ENCODE measurements at places on chromosomes 1 and 21. TPM values are rescaled to one million over a fixed set of nuclear protein-coding genes. Genes with fewer than 3 reads are reported as not detected.
A peak's percentile ranks its signal among the peaks of the same experiment; 100 is the strongest.

CCDC27 gene
- total RNA-seq, result not detected

CACNA1S gene
- not detected for total RNA-seq

DNA sequence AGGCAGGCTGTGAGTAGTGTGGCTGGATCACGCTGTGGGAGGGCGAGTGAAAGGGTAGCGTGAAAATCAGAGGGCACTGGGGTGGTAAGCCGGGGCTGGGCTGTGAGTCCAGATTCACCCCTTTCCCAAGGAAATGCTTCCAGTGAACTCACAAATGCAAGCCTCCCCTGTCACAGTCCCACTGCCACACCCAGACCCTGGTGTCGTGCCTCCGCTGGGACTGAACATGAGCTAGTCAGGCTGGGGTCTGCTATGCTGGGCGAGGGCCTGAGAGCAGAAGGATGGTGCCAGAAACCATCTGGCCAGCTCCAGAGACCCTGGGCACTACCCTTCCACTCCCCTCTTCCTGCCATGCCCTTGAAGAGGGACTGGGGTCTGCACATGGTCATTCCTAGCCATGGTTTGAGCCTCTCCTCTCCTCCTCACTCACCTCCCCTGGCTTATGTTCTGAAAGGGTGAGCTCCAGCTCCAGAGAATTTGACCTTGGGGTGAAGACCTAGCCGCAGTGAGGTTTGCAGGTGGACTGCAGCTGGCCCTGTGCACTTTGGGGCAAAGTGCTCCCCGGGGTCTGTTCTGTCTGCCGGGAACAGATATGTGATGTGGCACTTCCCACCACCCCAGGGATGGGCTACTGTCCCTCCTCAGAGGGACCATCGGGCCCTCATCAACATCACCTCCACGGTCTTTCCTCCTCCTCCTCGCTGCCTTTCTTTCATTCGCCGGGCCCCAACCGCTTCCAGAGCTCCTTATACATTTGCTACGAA is 365.6 kb downstream of the RPS6KC1 start:
- H3K4me1 ChIP-seq, result no peaks in the 10 kb centered on the region
- H3K27me3 ChIP-seq, result no peaks in the 10 kb centered on the region
- no peaks in the 10 kb centered on the region for H3K36me3 ChIP-seq

DNA sequence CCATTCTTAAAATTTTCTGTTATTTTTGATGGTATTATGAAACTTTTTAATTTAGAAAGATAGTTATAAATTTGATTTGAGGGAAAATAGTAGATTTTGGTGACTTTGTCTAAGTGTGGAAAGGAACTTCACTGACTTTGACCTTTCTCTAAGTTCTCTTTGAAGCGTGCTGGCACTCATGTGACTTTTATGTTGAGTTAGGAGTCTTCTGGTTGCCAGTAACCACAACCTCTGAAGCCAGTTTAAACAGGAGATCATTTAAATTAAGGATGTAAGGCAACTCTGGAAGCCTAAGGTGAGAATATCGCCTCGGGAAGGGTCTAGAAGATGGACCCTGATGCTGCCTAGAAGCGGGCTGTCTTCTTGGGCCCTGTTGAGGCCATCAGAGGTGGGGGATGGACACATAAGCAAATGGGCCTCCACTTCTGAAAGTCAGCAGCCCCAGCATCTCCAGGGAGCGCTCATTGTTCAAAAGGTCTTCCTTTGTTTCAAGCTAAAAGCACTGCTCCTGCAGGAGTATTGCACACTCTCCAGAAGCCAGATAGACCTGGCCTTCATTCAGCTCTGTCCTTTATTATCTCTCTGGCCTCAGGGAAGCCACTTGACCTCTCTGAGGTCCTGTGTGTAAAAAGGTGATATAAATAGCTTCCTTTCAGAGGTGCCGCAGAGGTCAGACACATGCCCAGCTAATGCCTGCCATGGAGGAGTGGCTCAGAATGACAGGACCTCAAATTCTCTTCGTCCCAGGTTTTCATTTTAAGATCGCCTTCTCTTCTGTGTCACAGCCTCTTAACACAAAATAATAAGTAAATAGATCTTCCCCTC is 5.1 kb upstream of the RCAN1 start:
- no peak for DNase-seq
- peaks cover 31% of the 10 kb centered on the region for H3K27me3 ChIP-seq
- no peak overlapping the region for H3K4me3 ChIP-seq
- no peak overlapping the region for H3K27ac ChIP-seq
- H3K4me1 ChIP-seq, result no peaks in the 10 kb centered on the region
- H3K36me3 ChIP-seq, result no peaks in the 10 kb centered on the region

FAM177B gene
- not detected for total RNA-seq

GRCh38 chr1:228364068-228364705 is 42.4 kb downstream of the TRIM11 start:
- no peaks in the 10 kb centered on the region for H3K27me3 ChIP-seq
- H3K27ac ChIP-seq, result no peak overlapping the region
- peak; percentile 90 for DNase-seq
- H3K4me3 ChIP-seq, result no peak overlapping the region

GRCh38 chr1:160942926-160943325 is 11.7 kb downstream of the ITLN2 start:
- H3K4me3 ChIP-seq, result no peak overlapping the region
- DNase-seq, result no peak
- no peaks in the 10 kb centered on the region for H3K36me3 ChIP-seq

DNA sequence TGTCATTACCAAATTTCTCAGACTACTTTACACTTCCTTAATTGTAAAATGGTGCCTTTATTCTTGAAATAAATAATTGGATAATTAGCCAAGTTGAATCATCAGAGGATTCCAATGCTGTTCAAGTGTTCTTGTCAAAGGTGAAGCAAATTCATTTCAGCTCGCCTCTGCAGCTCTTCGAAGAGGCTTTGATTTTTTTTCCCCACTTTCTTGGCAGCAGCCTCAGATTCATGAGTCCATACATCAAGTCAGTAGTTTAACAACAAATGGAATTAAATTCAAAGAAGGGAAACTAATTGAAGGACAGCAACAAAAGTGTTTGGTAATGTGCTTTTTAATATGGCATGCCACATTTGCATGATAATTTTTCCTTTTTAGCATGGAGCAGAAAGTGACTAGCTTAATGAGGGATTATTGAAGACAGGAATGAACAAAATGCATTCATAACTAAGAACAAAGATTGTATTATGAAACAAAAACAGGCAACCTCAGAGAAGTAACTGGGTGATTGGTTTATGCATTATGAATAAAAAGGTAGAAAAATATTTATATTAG is 239.0 kb downstream of the USH2A start:
- no peak overlapping the region for H3K4me3 ChIP-seq
- H3K27ac ChIP-seq, result no peak overlapping the region
- H3K4me1 ChIP-seq, result no peaks in the 10 kb centered on the region

MYCL gene
- total RNA-seq, result 0.88 TPM

DNA sequence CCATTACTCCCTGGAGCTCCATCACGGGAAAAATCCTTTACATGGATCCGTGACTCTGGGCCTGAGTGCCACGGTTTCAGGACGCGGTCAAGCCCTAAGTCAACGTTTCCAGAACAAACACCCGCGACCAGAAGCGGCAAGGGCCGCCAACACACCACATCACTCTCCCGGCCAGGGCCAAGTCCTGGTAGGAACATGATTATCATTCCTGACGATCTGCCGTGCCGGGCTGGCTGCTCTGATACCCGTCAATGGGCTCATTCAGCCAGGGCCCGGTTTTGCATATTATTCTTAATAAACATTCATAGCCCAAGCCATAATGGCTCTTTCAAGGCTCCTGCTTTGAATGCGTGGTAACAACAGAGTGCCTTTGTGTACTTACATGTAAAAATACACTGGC is 44.6 kb upstream of the SIM2 start:
- peaks cover 29% of the 10 kb centered on the region for H3K27me3 ChIP-seq
- H3K4me1 ChIP-seq, result no peaks in the 10 kb centered on the region
- peak overlapping the region; percentile 6 for H3K4me3 ChIP-seq
- H3K27ac ChIP-seq, result no peak overlapping the region

DNA sequence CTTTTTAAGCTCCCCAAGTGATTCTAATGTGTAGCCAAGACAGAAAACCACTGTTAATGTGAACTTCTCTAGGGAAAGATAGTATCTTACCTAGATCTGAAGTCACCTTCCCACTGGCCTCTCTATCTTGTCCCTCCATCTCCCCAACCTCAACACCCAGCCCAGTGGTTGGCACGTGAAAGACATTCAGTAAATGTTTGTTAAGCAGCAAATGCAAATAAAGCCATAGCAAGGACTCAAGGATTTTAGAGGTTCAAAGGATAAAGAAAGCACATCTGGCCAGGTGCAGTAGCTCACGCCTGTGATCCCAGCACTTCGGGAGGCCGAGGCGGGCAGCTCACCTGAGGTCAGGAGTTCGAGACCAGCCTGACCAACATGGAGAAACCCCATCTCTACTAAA is 9.8 kb downstream of the CLCC1 start:
- H3K4me3 ChIP-seq, result no peak overlapping the region
- DNase-seq, result no peak
- no peaks in the 10 kb centered on the region for H3K27me3 ChIP-seq
- H3K27ac ChIP-seq, result no peak overlapping the region
- H3K36me3 ChIP-seq, result peaks cover 4% of the 10 kb centered on the region
- no peaks in the 10 kb centered on the region for H3K4me1 ChIP-seq

DNA sequence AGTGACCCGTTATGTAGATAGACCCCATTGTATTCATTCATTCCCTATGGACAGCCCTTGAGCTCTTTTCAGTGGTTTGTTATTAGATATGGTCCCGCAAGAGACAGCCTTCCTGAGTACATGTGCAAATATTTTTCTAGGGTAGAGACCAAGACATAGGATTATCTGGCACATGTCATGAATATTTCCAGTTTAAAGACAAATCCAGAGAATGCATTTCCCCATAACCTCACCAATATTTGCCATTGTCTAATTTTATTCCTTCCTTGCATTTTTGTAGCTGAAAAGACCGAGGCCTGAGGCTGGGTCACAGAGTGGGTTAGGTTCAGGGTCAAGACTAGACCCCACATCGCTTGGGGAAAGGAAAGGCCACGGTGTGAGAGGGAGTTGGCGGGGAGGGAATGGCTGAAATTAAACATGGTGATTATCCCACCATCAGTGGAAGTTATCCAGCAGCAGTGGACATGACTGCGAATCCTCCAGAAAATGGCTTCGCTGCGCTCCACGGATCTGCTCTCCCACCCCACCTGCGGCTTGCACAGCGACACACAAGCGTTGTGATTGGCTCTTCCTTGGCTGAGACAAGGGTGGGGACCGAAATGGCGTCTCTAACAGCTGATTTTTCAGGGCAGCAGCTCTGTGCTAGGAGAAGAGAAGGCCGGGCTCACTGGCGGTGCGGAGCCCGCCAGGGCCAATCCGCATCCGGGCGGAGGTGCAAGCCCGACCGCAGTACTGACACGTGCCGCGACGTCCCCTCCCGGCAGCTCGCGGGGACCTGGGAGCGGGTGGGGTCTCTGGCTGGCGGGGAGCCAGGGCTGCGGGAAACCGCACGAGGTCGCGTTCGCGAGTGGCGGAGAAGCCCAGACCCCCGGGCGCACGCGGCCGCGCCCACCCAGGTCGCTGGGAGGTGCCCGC is 16.1 kb upstream of the STMN1 start:
- peaks cover 15% of the 10 kb centered on the region for H3K4me1 ChIP-seq
- peak overlapping the region; percentile 75 for H3K4me3 ChIP-seq
- no peak for DNase-seq
- no peak overlapping the region for H3K27ac ChIP-seq
- no peaks in the 10 kb centered on the region for H3K36me3 ChIP-seq

TMPRSS15 gene
- total RNA-seq, result not detected

GRCh38 chr1:24963099-24963872 is 33.2 kb upstream of the RUNX3 start:
- H3K4me1 ChIP-seq, result peaks cover 35% of the 10 kb centered on the region
- no peaks in the 10 kb centered on the region for H3K36me3 ChIP-seq
- H3K27me3 ChIP-seq, result no peaks in the 10 kb centered on the region
- peak overlapping the region; percentile 67 for H3K4me3 ChIP-seq
- H3K27ac ChIP-seq, result peak overlapping the region; percentile 92
- DNase-seq, result peak; percentile 88

TTC39A gene
- total RNA-seq, result 0.88 TPM
